ENCODE measurements at places on chromosomes 5 and 9. TPM values are rescaled to one million over a fixed set of nuclear protein-coding genes. Genes with fewer than 3 reads are reported as not detected.

DNA sequence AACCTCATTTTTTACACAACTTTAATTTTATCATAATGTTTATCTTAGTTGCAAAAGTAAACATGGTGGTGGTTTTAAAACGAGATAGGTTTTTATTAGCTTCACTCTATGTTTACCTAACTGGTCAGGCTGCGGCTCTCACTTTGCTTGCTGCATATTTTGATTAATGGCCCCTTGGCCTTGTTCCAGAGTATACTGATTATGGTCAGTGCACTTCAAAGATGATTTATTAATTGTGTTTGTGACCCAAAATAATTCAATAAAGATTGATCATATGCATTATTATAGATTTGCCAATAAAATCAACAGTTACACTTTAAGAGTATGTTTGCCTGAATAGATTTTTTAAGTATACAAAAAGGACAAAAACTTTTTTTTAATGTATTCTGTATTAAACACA is 188.0 kb downstream of the XRCC4 start:
- peak; percentile 71 for DNase-seq
- no peaks in the 10 kb centered on the region for H3K27me3 ChIP-seq
- H3K36me3 ChIP-seq: no peaks in the 10 kb centered on the region
- H3K4me1 ChIP-seq: no peaks in the 10 kb centered on the region
- no peak overlapping the region for H3K27ac ChIP-seq
- no peak overlapping the region for H3K4me3 ChIP-seq

DNA sequence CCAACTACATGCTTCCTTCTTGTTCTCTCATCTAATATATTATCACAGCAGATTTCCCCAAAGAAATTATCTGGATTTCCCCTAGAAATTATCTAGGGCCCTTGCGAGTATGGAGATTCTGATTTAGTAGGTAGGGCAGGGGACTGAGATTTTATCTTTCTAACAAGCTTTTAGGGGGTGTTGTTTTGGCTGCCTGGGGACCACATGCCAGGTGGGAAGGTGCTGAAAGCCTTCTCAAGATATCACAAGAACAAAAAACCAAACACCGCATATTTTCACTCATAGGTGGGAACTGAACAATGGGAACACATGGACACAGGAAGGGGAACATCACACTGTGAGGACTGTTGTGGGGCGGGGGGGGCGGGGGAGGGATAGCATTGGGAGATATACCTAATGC is 146.5 kb upstream of the CDH10 start:
- H3K4me3 ChIP-seq: no peak overlapping the region
- H3K4me1 ChIP-seq: peaks cover 21% of the 10 kb centered on the region
- no peak for DNase-seq
- H3K27ac ChIP-seq: no peak overlapping the region
- H3K36me3 ChIP-seq: no peaks in the 10 kb centered on the region

GRCh38 chr5:167949435-167949834 is 342.0 kb upstream of the WWC1 start:
- H3K36me3 ChIP-seq: no peaks in the 10 kb centered on the region
- H3K27me3 ChIP-seq: no peaks in the 10 kb centered on the region

DNA sequence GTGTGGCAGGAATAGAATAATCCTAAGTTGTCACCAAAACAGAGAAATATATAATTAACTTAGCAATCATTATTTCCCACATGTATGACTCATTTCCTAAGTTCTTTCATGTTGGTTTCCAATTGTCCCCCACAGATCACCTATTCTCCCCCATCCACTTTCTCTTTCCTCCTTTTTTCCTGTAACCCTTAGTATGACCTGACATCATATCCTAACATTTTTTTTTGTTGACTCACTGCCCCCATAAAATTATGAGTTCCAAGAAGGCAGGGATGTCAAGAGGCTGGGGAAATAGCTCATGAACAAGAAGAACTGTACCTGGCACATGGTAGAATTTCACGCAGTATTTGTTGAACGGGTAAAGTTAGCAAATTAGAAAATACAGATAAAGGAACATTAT is 186.7 kb downstream of the DCP2 start:
- H3K36me3 ChIP-seq: peaks cover 12% of the 10 kb centered on the region
- H3K27ac ChIP-seq: peak overlapping the region; percentile 96
- no peaks in the 10 kb centered on the region for H3K27me3 ChIP-seq
- H3K4me3 ChIP-seq: no peak overlapping the region
- H3K4me1 ChIP-seq: peaks cover 63% of the 10 kb centered on the region
- peak; percentile 77 for DNase-seq

DNA sequence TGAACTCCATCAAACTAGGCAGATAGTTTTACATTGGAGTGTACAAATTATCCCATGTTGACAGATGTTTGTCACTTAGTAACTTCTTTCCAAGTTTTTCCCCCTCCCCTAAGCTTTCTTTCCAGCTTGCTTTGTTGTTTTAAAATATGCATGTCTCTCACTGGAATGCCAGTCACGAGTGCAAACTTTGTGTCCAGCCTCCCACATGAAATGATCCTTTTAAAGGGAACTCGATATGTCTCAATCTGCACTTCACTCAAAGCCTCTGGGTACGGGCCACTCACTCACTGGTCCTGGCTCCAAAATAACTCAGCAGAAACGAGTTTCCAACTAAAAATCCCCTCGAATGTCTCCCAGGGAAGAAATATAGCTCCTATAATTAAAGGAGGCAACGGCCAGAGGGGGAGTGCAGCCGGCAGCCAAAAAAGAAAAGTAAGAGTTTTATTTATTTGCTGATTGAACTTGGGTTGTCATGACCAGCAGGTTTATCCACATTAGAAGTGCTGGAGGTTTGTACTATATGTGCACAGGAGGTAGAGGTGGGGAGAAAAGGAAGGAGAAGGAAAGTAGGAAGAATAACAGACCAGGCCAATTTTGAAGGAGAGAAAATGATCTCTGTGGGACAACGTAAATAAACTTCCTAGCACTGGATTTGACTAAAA is 17.5 kb downstream of the NR2F1 start:
- H3K27ac ChIP-seq: no peak overlapping the region
- no peaks in the 10 kb centered on the region for H3K4me1 ChIP-seq
- DNase-seq: no peak
- H3K4me3 ChIP-seq: no peak overlapping the region
- no peaks in the 10 kb centered on the region for H3K36me3 ChIP-seq

The INSL4 gene
- total RNA-seq: not detected

DNA sequence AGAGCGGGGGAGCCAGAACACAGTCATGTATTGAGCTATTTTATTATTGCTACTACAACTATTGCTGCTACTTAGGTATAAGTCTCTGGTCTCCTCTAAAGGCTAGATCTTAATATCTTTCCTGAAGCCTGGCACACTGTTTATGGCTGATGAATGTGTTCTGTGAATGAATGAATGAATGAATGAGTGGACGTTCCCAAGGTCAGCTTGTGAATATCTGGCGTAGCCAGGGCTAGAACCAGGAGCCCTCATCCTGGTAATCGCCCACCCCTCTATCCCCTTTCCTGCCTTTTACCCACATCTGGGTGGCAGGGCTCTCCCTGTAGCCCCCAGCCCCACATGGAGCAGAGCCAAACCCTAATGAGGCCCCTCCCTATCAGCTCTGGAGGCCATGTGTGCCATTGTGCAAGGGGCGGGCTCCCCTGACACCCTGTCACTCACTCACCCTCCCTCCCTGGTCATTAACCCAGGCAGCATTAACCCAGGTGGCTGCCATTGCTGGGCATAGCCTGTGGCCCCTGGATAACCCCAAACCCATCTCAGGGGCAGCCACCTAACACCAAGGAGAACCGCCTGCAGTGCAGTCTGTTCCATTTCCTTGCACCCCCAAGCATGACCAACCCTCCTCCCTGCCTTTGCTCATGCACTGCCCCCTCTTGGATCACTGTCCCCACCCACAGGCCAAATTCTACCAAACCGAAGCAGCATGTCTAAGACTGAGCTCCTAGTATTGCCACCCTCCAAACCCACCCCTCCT is 2.0 kb upstream of the AKNA start:
- no peak overlapping the region for H3K27ac ChIP-seq
- peaks cover 7% of the 10 kb centered on the region for H3K36me3 ChIP-seq
- no peak for DNase-seq

- H3K4me1 ChIP-seq: no peaks in the 10 kb centered on the region
- H3K27ac ChIP-seq: no peak overlapping the region
- H3K36me3 ChIP-seq: peaks cover 6% of the 10 kb centered on the region
- DNase-seq: no peak
- H3K27me3 ChIP-seq: no peaks in the 10 kb centered on the region
Observed at GRCh38 chr5:36624277-36624676, 17.9 kb downstream of the SLC1A3 start.

DNA sequence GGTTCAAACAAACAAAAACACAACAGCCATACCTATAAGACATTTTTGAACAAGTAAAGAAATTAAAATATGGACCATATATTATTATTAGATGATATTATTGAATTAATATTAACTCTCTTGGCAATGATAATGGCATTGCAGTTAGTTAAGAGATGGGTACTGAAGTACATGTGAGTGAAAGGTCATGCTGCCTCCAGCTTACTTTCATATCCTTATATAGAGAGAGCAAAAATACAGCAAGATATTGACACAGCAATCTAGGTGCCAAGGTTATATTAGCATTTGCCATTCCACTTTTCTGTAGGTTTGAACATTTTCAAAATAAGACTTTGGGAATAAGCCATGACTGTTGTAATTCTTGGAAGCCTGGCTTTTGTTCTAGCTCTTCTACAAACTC is 6.1 kb downstream of the TNFSF8 start:
- no peak overlapping the region for H3K4me3 ChIP-seq
- H3K4me1 ChIP-seq: no peaks in the 10 kb centered on the region
- H3K36me3 ChIP-seq: no peaks in the 10 kb centered on the region
- H3K27me3 ChIP-seq: peaks cover 12% of the 10 kb centered on the region
- H3K27ac ChIP-seq: no peak overlapping the region

- no peak overlapping the region for H3K4me3 ChIP-seq
- no peaks in the 10 kb centered on the region for H3K4me1 ChIP-seq
- no peaks in the 10 kb centered on the region for H3K36me3 ChIP-seq
- H3K27me3 ChIP-seq: no peaks in the 10 kb centered on the region
Observed at GRCh38 chr5:79712741-79713140, 23.1 kb downstream of the CMYA5 start.

The IL3 gene
- not detected for total RNA-seq

DNA sequence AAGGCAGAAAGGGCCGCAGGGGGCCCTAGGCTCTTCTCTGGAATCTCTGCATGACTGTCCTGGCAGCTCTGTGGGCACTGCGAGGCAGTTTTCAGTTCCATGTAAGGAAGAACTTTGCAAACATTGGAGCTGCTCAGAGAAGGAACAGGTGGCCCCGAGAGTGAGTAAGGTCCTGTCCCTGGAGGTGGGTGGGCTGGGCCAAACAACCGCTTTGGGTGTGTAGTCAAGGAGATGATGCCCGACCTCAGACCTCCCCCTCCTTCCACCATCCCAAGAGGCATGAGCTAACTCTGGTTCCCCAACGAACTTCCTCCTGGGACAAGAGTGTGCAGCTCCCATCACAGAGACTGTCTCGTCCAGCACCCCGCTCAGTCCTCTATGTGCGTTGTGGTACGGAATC is 20.5 kb downstream of the CSF1R start:
- H3K4me3 ChIP-seq: no peak overlapping the region
- peaks cover 15% of the 10 kb centered on the region for H3K4me1 ChIP-seq
- H3K27ac ChIP-seq: no peak overlapping the region

DNA sequence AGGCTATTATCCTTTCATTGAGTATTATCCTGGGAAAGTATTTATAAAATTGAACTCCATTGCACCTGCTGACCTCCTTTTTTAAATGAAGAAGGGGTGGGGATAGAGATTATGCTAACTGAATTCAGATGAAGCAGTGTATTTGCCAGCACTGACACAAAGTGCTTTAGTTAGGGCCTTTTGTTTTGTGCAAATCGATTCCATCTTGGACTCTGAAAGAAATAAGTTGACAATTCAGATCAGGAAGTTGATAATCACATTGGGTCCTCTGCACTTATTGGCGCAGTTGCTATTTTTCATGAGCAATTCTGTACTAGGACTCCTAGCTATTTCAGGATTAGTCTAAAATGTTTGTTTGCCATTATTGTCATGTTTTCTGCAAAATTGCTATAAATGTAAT is 101.6 kb upstream of the FSD1L start:
- no peak overlapping the region for H3K27ac ChIP-seq
- peaks cover 6% of the 10 kb centered on the region for H3K4me1 ChIP-seq
- H3K27me3 ChIP-seq: no peaks in the 10 kb centered on the region
- H3K36me3 ChIP-seq: no peaks in the 10 kb centered on the region
- DNase-seq: no peak

- H3K27me3 ChIP-seq: no peaks in the 10 kb centered on the region
- H3K27ac ChIP-seq: peak overlapping the region; percentile 0
- no peak for DNase-seq
- H3K4me3 ChIP-seq: no peak overlapping the region
- no peaks in the 10 kb centered on the region for H3K36me3 ChIP-seq
- peaks cover 10% of the 10 kb centered on the region for H3K4me1 ChIP-seq
Observed at GRCh38 chr5:120683580-120683979, 219.5 kb downstream of the PRR16 start.

DNA sequence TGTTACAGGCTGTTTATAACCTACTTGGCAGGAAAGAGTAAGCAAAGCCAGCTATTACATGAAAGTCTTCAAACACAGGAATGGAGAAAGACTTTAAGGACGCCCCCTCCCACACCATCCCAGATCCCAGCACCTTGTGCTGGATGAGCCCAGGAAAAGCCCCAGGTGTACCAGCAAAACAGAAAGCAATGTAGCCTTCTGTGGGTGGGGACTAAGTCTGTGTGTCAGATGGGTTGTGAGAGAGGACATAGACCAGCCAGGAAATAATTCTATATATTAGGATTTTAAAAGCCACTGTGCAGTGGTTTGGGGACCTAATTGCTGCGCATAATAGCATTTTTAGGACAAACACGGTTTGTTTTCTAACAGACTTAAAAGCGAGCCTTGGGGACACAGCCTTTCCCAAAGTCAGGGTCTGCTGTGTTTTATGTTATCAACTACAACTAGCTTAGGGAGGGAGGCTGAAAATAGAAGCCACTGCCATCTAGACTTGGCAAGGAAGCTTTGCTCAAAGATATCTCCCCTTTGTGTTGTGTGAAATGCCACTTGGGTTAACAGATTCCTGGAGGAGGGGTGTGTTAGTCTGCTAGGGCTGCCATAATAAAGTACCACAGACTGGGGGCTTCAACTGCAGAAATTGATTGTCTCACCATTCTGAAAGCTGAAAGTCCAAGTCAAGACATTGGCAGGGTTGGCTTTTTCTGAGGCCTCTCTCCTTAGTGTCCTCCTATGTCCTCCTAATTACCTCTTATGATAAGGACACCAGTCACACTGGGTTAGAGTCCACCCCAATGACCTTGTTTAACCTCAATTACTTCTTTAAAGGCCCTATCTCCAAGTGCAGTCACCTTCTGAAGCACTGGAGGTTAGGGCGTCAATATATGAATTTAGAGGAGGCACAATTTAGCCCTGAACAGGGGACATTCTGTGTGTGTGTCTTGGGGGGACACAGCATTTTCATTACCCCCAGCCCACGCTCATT is 17.2 kb upstream of the UBE2QL1 start:
- no peak overlapping the region for H3K27ac ChIP-seq
- no peak overlapping the region for H3K4me3 ChIP-seq
- H3K27me3 ChIP-seq: peaks cover 59% of the 10 kb centered on the region
- peaks cover 4% of the 10 kb centered on the region for H3K36me3 ChIP-seq
- no peaks in the 10 kb centered on the region for H3K4me1 ChIP-seq

The SNAPC4 gene
- total RNA-seq: 9.9 TPM
